Fibroblast of the aortic adventitia (primary cell): ENCODE measurements at places on chromosomes 7 and 10. TPM values are rescaled to one million over a fixed set of nuclear protein-coding genes. Genes with fewer than 3 reads are reported as not detected.
A peak's percentile ranks its signal among the peaks of the same experiment; 100 is the strongest.

The TRPV5 gene
- not detected in 2 replicates for total RNA-seq

GRCh38 chr7:100446040-100446439 lies 9.7 kb upstream of the PPP1R35 start:
- peak; percentile 58 for DNase-seq

DNA sequence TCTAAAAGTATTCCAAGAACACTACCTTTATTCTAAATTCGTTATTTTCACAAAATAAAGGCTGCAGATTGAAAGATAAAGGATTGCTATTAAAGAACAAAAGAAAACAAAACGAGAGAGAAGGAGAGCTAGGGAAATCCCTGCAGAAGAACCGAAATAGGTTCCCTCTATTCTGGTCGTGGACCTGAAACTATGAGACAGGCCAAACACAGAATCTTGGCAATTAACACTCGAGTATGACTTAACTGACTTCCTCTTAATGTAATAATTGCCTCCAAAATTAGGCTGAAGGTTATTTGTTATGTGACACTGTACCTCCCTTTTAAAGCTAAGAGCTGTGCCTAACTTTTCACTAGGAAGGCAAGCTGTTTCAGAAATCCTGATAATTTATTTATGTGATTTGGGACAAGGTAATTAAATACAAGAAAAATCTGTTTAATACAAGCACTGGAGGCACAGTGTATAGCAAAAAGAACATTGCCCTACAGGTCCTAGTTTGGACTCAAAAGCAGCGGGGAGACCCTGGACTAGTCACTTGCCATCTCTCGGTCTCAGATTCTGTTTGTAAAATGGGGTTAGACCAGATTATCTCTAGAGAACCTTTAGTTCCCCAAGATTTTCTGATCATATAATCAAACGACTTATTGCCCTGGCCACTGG lies 11.6 kb downstream of the NAMPT start:
- DNase-seq = no peak

The STRIP2 gene
- total RNA-seq = 2.5 and 6.9 TPM in 2 replicates

DNA sequence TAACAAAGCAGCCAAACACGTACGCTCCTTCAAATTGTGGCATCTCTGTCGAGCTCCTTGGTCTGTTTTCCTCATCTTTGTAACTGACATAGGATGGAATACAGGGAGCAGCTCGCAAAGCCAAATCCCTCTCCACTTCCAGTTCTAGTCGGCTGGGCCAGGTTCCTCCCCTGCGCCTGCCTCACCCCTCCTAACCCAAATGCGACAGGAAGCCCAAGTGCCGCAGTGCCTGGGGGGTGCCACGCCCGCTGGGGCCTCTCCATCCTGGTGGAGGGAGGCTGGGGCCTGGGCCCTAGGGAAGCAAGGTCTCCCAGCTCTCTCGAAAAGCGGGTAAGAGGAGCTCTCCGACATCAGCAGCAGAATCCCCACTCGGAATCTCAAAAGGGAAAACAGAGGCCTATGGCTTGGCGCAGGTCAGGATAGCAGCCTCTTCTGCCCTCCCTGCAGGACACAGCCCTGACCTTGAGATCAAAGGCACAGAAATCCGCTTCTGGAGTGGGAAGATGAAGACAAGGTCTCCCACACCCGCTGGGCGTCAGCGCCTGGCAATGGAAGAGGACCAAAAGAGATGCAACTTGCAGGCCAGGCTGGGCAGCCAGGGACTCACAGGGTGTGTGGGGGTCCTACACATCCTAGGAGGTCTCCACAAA lies 165.8 kb downstream of the NRF1 start:
- no peak for DNase-seq

GRCh38 chr10:133359554-133359971 lies 1.7 kb upstream of the FUOM start:
- DNase-seq = no peak

GRCh38 chr7:69553190-69553589 lies 45.1 kb upstream of the AUTS2 start:
- DNase-seq = no peak

The NFE2L3 gene
- total RNA-seq = 0.18 and 1.2 TPM in 2 replicates

GRCh38 chr7:133561396-133561795 lies 308.5 kb downstream of the EXOC4 start:
- DNase-seq = no peak

The STEAP2 gene
- 16.0 and 28.4 TPM in 2 replicates for total RNA-seq

DNA sequence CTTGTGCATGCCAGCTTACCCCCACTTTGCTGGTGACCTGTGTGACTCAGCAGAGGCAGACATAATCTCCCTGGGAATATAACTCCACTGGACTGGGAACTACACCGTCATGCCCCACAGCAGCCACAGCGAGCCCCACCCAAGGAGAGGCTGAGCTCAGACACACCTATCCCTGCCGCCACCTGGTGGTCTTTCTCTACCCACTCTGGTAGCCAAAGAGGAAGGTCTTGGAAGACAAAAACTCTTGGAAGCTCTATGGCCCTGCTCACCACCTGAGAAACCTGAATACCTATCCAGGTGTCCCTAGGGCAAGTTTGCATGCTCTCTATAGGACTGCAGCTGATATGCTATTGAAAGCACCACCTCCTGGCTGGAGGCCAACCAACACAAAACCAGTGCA lies 48.1 kb downstream of the MYO3A start:
- no peak for DNase-seq

DNA sequence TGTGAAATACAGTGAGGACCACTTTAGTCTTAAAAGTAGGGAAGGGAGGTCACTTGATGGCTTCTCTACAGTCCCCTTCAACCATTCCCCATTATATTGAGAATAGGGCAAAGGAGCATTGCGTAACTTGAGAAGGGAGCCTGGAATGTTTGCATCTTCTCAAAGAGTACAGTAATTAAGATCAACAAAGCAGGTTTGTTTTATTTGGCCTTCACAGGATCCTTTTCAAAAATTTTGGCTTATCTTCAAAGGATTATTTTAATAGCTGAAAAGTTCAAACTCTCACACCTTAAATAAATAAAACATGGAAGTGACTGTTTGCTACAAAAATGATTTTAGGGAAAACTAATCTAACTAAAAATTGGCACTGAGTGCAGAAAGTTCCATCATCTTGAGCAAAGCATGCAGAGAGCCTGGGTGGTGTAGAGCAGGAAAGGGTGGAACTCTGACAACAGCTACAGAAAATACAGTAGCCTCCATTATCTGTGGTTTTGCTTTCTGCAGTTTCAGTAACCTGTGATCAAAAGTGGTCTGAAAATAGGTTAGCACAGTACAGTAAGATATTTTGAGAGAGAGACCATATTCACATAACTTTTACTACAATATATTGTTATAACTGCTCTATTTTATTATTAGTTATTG lies 214.0 kb downstream of the MDFIC start:
- peak; percentile 44 for DNase-seq

The TSPAN33 gene
- total RNA-seq = not detected in 2 replicates

DNA sequence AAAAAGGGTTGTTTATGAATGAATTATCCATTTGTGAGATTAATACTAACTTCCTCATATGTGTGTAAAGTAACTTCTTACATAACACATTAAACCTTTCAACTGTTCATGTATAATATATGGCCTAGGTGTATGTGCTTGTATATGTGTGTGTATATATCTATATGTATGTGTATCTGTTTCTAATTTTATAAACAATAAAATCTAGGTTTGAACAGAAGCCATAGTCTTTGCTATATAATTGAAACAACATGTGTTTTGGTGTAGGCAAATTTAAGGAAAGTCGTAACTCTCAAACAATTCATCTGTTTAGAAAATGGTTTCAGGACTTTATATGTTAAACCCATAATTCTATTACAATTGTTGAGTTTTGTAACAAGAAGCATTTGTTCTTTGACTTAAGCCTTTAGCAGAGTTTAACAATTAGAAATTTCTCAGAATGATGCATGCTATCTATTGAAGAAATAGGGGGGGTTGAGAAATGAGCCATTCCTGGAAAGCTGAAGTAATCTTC lies 103.3 kb downstream of the BBS9 start:
- no peak for DNase-seq

DNA sequence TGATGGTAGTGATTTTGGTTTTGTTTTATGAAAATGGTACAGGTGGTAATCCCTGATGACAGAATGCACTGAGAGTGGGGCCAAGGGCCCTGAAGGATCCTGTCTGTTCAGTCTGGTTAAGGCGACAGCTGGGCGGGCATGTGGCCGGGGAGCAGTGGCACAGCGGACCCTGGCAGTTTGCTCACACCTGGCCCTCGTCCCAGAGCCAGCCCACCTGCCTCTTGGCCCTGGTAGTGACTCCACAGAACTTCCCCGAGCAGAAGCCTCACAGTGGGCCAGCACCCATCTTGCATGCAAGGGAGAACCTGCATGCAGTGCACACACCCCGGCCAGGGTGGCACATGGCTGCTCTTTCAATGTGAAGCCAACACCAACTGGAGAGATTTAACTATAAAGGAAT lies 82.8 kb downstream of the ALOX5 start:
- no peak for DNase-seq

DNA sequence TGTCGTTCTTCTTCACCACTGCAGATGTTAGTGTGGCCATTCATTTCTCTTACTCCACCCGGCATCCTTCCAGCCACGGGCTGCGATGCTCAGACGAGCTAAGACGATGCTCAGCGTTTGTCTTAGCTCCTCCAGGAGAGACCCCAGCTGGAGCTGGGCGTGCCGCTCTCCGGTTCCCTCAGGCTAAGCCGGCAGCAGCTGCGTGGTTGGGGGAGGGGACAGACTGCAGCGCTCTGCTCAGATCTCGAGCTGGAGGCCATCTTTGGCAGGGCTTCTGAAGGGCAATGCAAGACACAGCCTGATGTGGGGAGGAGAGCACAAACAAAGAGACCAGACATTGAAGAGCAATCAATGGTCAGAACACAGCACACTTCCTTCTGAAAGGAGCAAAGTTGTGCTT lies 4.8 kb downstream of the INA start:
- DNase-seq = no peak

DNA sequence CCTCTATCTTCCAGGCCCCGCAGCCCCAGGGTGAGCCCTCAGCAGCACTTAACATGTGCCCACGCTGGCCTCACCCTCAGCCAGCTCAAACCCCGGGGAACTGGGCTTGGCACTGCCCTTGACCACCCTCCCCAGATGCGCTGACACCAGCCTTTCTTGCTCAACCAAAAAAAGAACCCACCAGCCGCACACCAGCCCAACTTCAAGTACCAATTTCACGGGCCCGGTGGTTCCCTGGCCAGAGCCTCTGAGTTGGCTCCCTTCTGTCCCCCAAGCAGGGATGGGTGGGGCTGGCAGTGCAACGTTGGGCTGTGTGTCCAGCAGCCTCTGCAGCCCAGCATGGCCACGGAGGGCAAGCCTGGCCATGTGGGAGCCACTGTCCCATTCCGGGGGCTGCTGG lies 96.3 kb downstream of the COL13A1 start:
- DNase-seq = no peak
